ENCODE measurements at places on chromosomes 3 and 15.
A peak's percentile ranks its signal among the peaks of the same experiment; 100 is the strongest.

GRCh38 chr3:63349583-63350573, 71.8 kb downstream of the SYNPR start:
- peak; percentile 66 for DNase-seq

- no peak for DNase-seq
Observed at GRCh38 chr3:53496984-53497383, 2.6 kb downstream of the CACNA1D start.

- DNase-seq = no peak
Observed at GRCh38 chr15:46786590-46787285, 930.6 kb upstream of the SEMA6D start.

GRCh38 chr3:169173231-169173630, 490.3 kb downstream of the MECOM start:
- DNase-seq = no peak

DNA sequence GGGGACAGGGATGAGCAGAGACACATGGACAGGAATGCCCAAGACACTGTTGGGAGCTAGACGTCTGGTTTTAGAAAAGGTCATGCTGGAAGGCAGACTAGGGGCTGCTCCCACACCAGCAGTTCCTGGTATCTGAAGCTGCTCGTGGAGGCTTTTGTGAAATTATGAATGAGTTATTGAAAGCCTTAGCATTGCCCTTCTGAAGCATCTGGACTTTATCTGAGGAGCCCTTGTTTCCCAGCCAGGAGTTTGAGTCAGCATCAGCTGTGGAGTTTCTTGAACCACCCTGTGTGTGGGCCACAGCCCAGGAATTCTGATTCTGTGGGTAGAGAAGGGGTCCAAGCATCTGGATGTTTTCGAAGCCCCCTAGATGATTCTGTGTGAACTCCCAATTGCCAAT, 258.7 kb downstream of the SLCO3A1 start:
- no peak for DNase-seq

DNA sequence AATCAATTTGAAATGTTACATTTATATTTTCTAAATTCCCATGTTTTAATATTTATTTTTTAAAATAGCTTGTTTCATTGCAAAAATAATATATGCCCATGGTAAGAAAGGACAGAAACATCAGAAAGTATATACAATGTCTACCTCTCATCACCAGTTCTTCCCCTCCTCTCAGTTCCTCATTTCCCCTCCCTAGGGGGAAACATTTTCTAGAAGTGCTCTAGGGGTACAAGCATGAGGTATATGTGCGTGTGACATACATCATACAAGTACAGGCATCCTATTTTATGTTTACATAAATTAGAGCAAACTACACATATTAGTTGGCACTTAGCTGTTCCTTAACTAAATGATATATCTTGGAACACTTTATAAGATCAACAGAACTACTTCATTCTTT, 189.3 kb upstream of the VEPH1 start:
- no peak for DNase-seq

DNA sequence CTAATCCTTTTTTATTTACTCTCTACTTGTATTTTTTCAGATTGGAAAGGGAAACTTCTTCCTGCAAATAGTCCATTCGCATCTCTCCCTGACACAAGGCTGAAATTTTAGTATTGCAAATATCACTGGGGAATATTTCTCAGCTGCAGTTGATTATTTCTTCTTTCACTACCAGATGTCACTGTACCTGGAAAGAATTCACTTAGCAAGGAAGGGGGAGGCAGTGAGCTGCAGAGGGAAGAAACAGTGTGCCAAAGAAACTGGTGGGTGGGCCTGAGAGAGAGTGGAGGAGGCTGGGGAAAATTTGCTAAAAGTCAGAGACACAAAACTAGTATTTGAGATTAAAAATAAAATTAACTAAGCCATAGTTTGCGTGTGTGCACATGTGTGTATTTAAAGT, 142.3 kb upstream of the STT3B start:
- DNase-seq = no peak

DNA sequence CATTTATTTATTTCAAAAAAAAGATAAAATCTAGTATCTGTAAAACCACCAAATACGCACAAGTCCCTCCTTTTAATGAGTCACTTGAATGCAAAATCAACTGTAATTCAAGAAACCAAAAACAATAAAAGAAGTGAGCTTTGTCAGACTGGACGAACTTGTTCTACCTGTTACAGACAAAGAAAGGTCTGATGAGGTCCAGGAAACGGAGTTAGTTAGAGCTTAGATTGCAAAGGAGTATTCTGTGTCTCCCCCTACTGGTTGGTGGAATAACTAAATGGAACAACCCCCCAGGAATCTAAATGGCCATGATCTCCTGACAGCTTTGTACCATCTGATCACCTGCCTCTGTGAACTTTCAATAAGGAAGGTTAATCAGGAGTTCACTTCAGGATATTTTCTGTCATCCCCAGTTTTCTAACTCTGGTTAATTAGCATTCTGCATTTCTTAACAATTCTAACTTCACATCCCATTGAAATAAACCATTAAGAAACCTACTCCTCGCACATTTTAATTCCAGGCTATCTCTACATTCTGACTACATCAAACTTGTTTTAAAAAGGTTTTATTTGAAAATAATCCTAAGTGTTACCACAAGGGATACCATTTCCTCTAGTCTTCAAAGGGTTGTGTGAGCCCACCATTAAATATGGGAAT, 333.0 kb upstream of the SATB1 start:
- peak; percentile 76 for DNase-seq
